ENCODE measurements at places on chromosomes 2 and 18. TPM values are rescaled to one million over a fixed set of nuclear protein-coding genes. Genes with fewer than 3 reads are reported as not detected.
A peak's percentile ranks its signal among the peaks of the same experiment; 100 is the strongest.

LCT gene
- total RNA-seq = 0.53 TPM

LINC00305 gene
- total RNA-seq = not detected

GCKR gene
- total RNA-seq = not detected

VIL1 gene
- total RNA-seq = not detected

OTOF gene
- 12.3 TPM for total RNA-seq

PDE1A gene
- total RNA-seq = not detected

UGT1A8 gene
- total RNA-seq = not detected

REG3A gene
- not detected for total RNA-seq

GRCh38 chr2:195575879-195576401, 81.1 kb upstream of the SLC39A10 start:
- H3K27ac ChIP-seq = no peak overlapping the region
- no peak for DNase-seq
- H3K4me3 ChIP-seq = no peak overlapping the region
- H3K4me1 ChIP-seq = peaks cover 49% of the 10 kb centered on the region
- H3K36me3 ChIP-seq = peaks cover 9% of the 10 kb centered on the region

DNA sequence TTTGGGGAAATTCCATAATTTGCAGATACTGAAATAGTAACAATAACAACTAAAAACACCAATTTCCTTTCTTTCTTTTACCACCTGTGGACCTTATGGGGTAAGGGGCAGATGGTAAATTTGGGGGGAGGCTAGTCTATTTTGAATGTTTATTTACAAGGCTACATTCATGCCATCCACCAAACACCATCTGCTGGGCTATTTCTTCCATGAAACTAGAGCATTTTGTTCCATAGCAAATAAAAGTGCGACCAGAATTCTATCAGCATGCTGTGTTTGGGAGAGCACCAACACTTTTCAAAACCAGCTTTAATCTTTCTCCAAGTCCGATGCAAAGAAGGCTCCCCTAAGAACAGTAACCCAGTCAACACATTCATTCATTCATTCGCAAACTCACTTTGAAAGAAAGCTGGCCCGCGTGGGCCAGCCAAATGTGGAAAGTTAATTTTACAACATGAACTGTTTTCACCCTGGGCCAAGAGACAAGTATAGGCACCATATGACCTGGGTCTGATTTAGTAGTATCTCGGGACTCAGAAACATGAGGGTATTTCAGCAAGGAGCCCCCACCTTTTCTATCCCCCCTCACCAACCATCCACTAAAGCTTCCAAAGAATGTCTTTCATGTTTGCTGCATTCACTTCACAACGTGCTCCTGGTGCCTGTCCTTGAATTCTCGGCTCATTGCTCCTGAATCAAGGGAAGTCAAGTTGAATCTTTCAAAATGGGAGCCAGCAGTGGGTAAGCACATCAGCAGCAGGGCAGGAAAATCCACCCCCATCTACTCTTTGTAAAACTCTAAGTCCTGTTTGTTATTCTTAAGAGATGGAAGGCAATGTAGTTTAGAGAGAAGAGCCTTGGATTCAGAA, 210.6 kb downstream of the C1D start:
- no peaks in the 10 kb centered on the region for H3K27me3 ChIP-seq
- DNase-seq = no peak
- no peaks in the 10 kb centered on the region for H3K36me3 ChIP-seq
- no peaks in the 10 kb centered on the region for H3K4me1 ChIP-seq
- H3K4me3 ChIP-seq = no peak overlapping the region

GRCh38 chr18:10852385-10853303, 296.7 kb downstream of the PIEZO2 start:
- no peaks in the 10 kb centered on the region for H3K4me1 ChIP-seq
- H3K27ac ChIP-seq = no peak overlapping the region
- no peak overlapping the region for H3K4me3 ChIP-seq
- peaks cover 4% of the 10 kb centered on the region for H3K27me3 ChIP-seq

GRCh38 chr2:127612111-127612822, 33.7 kb upstream of the GPR17 start:
- H3K4me3 ChIP-seq = no peak overlapping the region
- peaks cover 29% of the 10 kb centered on the region for H3K27me3 ChIP-seq
- no peak for DNase-seq

- H3K27me3 ChIP-seq = no peaks in the 10 kb centered on the region
- H3K36me3 ChIP-seq = peaks cover 37% of the 10 kb centered on the region
- H3K4me3 ChIP-seq = no peak overlapping the region
- no peak for DNase-seq
- peaks cover 67% of the 10 kb centered on the region for H3K4me1 ChIP-seq
Measured at GRCh38 chr18:63293935-63294334, 25.6 kb downstream of the BCL2 start.

DNA sequence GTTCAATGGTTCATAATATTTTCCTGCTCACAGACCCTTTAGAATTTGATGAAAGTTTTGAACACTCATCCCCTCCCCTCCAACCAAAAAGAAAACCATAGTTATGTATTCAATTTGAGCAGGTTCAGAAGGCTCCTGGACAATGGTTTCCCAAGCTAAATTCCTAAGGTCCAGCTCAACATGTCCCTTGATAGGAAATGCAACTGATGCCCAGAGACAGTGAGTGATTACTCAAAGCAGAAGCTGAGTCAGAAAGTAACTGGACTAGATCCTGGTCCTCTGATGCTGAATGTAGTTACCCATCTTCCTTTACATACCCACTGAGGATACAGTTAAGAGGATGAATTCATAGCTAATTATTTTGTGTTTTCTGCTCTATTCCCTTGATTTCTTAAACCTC, 218.9 kb upstream of the NCKAP5 start:
- no peak overlapping the region for H3K4me3 ChIP-seq
- no peak for DNase-seq
- H3K27ac ChIP-seq = no peak overlapping the region
- no peaks in the 10 kb centered on the region for H3K27me3 ChIP-seq
- no peaks in the 10 kb centered on the region for H3K36me3 ChIP-seq

DNA sequence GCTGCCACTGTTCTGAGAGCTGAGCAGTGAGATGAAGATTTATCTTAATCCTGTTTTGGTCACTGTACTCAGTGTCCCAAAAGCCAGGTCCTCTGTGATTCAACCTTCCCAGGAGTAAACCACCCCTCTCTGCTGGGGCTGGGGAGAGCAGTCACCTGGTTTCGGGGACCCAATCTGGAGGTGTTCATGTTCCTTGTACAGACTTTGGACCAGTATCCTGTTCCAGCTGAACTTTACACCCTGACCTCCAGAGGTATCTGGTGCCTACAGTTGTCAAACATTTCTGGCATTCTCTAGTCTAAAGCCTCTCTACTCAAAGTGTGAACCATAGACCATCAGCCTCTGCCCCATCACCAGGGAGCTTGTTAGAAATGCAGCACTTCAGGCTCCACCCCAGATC, 22.1 kb downstream of the CERS6 start:
- no peaks in the 10 kb centered on the region for H3K27me3 ChIP-seq
- DNase-seq = no peak
- no peak overlapping the region for H3K4me3 ChIP-seq
- H3K4me1 ChIP-seq = peaks cover 21% of the 10 kb centered on the region

DNA sequence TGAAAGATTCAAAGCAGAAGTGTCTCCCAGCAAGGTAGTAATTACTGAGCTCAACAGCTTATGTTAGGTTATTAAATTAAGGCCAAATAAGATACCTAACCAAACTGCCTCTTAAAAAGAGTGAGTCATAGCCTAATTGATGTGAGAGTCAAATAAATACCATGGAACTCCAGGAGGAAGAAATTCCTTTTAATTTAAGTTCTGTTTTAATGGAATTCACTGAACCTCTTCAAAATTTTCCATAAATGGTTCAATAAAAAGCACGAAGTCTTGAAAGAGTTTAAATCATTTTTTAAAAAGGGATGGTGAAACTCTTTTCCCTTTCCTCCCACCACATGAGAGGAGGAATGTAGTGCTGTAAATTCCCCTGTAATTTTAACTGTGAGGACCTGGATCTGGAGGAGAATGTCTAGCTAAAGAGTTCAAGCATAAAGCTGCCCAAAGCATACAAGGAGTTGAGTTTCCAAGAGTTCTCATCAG, 180.8 kb upstream of the MMADHC start:
- DNase-seq = no peak
- no peaks in the 10 kb centered on the region for H3K36me3 ChIP-seq
- no peak overlapping the region for H3K4me3 ChIP-seq
- no peak overlapping the region for H3K27ac ChIP-seq

GRCh38 chr2:165911231-165911630, 42.3 kb downstream of the TTC21B start:
- no peak overlapping the region for H3K4me3 ChIP-seq
- peaks cover 26% of the 10 kb centered on the region for H3K36me3 ChIP-seq

- H3K4me1 ChIP-seq = peaks cover 33% of the 10 kb centered on the region
- no peaks in the 10 kb centered on the region for H3K27me3 ChIP-seq
- no peak for DNase-seq
- no peak overlapping the region for H3K27ac ChIP-seq
- no peaks in the 10 kb centered on the region for H3K36me3 ChIP-seq
- no peak overlapping the region for H3K4me3 ChIP-seq
Measured at GRCh38 chr2:95059656-95060370, 34.3 kb downstream of the MAL start.

DNA sequence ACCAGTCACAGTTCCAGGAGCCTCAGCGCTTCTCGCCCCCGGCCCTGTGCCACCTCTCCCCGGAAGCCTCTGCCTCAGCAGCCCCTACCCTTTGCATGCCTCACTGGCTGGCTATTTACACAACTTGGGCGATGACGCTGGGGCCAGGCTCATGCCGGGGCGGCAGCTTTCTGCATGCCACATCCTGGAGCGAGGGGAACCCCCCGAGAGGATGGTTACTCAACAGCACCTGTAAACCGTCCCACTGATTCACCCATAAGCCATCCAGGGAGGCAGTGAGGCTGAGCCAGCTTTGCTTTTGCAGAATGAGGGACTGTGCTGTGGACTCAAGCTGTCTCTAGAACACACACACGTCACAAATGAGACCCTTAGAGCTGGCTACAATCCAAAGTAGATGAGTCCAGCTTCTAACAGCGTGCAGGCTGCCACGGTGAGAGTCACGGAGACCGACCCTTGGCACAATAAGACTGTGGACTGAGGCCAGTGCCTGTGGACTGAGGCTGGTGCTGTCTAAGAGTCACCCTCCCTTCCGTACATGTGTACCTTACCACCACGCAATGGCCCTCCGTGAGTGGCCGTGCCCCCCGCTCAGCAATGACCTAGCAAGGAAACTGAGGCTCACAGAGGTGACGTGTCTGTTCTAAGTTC, 45.6 kb upstream of the ODC1 start:
- H3K27ac ChIP-seq = peak overlapping the region; percentile 38
- peaks cover 19% of the 10 kb centered on the region for H3K27me3 ChIP-seq
- peaks cover 6% of the 10 kb centered on the region for H3K4me1 ChIP-seq

DNA sequence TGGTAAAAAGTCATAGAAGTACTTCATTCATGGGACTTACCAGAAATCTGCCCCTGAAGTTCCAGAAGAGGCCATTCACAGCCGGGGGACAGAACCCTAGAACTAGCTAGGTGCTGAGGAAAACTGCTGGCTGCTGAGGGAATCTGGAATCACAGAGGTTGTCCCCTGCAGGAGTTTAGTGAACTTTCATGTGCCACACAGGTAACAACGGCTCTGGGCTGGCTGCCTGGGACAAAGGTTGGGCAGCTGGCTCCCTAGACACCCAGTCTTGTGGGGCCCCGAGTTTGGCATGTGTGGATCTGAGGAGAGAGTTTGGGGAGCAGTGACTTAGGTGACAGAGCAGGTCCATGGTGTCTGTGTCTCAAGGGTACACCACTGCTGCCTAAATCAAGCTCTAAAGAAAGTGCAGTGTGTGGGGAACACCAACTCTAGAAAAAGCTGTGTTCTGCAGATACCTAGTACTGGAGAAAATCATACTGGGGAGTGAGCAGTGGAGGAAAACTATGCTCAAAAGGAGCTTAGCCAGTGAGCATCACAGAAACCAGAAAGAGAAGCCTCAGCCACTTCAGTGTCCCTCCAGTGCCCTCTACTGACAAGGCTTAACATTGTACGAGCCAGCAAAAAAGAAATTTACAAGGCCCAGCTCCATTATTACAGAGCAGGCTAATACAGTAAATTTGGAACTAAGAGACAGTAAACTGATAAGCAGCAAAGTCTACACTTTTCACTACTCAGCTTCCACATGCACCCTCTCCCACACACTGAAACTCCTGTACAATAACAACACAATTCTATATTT, 15.2 kb downstream of the GALNT3 start:
- H3K27me3 ChIP-seq = no peaks in the 10 kb centered on the region
- peaks cover 25% of the 10 kb centered on the region for H3K4me1 ChIP-seq
- peaks cover 73% of the 10 kb centered on the region for H3K36me3 ChIP-seq
- no peak for DNase-seq

- no peaks in the 10 kb centered on the region for H3K36me3 ChIP-seq
- peaks cover 1% of the 10 kb centered on the region for H3K4me1 ChIP-seq
- H3K4me3 ChIP-seq = no peak overlapping the region
- H3K27me3 ChIP-seq = peaks cover 15% of the 10 kb centered on the region
- no peak for DNase-seq
- no peak overlapping the region for H3K27ac ChIP-seq
Measured at GRCh38 chr2:205882806-205883425, 200.6 kb downstream of the NRP2 start.

- peaks cover 15% of the 10 kb centered on the region for H3K27me3 ChIP-seq
- H3K27ac ChIP-seq = no peak overlapping the region
- DNase-seq = no peak
- no peaks in the 10 kb centered on the region for H3K4me1 ChIP-seq
- H3K4me3 ChIP-seq = no peak overlapping the region
- no peaks in the 10 kb centered on the region for H3K36me3 ChIP-seq
Measured at GRCh38 chr2:69208023-69208595, 178.9 kb downstream of the GFPT1 start.

Data from activated T-helper 2 cell treated with anti-CD3 and anti-CD28 coated beads, Interferon-gamma antibody, Interleukin-2, Interleukin-4, amounts not matched to agents 10 μg/mL and 5 μg/mL and 100 μg/mL, durations not matched to agents 14 hours and 24 hours and 36 hours (primary cell).